ENCODE measurements at places on chromosomes 11 and 22.

GRCh38 chr11:73963861-73964260 is 13.0 kb downstream of the DNAJB13 start:
- DNase-seq = no peak

GRCh38 chr11:8192896-8193209 is 24.0 kb upstream of the RIC3 start:
- DNase-seq = no peak

DNA sequence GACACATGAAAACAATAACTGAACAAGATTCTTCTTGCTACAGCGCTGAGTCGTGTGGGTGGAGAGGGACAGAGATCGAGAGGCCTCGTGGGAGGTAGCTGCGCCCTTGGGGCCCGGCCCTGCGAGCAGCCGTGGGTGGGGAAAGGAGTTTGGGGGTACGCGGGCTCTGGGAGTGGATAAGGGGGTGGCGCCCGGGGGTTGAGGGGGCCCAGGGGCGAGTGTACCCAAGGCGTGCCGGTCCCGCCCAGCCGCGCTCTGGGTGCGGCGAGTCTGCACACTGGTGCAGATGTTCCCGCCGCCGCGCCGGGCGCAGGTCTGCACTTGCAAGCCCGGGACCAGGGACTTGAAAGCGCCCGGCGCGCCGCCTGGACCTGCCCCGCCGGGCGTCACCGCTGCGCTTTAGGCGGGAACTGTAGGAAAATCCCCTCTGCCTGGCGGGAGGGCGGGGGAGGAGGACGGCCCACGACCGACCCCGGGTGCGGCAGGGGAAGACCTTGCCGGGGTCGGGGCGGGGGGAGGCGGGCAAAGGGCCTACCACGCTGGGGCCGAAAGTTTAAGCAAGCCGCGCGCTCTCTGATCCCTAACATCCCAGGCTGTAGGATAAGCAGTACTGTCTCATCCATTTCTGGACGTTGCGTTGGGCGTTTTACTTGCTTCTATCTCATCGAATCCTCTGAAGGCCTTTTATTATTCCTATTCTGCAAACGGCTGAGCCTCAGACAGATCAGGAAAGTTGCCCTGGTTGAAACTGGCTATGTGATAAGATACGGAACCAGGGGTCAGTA is 1.4 kb upstream of the KREMEN1 start:
- DNase-seq = no peak

DNA sequence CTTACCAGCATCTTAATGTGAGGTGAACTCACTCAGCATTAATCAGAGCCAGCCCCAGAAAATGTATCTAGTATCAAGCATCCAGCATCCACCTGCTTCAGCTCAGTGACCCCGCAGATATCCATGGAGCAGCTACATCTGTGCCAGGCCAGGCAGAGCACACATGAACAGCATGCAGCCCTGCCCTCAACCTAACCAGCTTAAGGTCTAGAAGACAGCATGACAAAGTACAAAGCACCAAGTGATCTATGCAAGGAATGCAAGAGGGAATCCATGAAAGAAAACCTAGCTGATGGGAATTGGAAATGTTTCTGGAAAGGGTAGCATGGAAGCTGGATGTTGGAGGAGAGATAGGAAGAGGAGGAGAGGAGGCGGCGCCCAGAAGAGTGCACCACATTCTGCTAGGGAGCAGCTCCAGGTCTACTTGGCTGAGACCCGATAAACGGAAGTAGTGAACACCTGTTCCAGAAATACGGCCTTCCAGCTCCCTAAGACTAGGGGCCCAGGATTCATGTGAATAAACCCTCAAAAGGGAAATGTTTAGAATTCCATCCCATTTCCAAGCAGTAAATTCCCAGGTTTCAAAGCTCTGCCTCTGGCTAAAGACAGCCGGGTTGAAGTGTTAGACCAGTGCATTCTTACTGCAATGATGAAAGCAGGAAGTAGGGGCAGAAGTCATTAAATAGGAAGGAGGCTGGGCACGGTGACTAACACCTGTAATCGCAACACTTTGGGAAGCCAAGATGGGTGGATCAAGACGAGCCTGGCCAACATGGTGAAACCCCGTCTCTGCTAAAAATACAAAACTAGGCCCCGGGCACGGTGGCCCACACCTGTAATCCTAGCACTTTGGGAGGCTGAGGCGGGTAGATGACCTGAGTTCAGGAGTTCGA is 23.5 kb upstream of the L3MBTL2 start:
- DNase-seq = no peak

DNA sequence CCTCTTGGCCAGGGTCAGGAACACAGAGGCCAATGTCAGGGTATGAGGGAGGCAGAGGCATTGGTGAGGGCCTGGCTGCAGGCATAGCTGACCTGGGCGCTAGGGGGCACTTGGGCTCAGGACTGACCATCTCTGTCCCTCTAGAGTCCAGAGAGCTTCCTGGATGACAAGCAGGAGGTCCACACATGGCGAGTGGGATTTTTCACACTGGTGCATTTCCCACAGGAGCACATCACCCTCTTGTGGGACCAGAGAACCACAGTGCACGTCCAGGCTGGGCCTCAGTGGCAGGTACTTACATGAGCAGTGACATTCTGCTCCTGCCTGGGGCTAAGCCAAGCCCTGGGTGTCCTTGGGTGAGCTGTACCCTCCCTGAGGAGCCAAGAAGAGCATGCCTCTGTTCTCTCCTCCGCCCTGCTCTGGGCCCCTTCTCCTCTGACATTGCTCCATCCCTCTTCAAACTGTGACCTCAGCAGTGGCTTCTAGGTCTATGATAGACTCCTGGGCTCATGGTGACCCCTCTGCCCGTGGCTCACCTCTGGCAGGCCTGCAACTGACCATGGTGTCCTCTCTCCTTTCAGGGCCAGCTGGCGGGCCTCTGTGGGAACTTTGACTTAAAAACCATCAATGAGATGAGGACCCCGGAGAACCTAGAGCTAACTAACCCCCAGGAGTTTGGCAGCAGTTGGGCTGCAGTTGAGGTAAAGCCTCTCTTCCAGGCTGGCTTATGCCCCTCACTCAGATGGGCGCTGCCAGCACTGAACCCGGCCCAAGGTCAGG is 46.6 kb downstream of the OTOG start:
- DNase-seq = no peak

DNA sequence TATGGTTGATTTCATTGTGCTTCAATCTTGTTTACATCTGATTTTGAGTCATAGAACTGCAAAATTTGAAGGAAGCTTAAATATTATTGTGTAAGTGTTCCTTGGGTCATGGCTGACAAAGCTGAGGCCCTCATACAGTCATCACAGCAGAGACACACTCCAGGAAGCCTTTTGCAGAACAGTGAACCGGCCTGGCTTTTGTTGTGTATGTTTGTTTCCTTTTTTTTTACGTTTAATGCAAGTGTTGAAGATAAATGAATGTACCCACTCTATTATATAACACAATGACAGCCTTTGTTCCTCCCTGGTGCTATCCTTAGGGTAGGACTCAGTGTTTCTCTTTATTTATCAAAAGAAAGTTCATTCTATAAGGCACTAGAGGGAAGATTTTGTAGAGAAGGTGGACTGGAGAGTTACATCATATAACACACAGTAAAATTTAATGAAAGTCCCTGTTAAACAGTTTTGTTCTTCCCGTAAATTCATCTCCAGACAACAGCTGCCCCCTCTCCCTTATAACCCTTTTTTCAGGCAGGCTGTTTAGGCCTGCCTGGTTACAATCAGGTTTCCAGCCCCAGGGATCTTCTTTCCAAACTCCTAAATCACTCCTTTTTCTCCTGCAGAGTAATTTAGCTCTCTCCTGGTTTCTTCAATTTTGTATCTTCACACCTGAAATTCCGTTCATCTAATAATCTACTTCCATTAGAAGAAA is 34.3 kb upstream of the CSTF3 start:
- DNase-seq = no peak

- no peak for DNase-seq
Observed at GRCh38 chr11:107818491-107818890, 40.1 kb downstream of the SLC35F2 start.

DNA sequence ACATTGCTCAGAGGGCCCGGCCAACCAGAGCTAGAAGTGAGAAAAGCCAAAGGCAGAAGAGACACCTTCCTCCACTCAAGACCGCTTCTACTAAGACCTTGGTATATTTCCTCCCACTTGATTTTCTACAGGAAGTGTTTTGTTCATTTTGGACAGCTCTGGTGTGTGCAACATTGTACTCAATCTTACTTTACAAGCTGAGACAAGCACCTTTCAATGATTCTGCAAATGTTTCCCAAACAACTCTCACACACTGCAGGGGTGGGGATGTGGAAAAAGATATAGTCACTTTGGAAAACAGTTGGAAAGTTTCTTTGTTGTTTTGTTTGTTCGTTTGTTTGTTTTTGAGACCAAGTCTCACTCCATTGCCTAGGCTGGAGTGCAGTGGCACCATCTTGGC is 15.7 kb downstream of the MYO18B start:
- DNase-seq = no peak

DNA sequence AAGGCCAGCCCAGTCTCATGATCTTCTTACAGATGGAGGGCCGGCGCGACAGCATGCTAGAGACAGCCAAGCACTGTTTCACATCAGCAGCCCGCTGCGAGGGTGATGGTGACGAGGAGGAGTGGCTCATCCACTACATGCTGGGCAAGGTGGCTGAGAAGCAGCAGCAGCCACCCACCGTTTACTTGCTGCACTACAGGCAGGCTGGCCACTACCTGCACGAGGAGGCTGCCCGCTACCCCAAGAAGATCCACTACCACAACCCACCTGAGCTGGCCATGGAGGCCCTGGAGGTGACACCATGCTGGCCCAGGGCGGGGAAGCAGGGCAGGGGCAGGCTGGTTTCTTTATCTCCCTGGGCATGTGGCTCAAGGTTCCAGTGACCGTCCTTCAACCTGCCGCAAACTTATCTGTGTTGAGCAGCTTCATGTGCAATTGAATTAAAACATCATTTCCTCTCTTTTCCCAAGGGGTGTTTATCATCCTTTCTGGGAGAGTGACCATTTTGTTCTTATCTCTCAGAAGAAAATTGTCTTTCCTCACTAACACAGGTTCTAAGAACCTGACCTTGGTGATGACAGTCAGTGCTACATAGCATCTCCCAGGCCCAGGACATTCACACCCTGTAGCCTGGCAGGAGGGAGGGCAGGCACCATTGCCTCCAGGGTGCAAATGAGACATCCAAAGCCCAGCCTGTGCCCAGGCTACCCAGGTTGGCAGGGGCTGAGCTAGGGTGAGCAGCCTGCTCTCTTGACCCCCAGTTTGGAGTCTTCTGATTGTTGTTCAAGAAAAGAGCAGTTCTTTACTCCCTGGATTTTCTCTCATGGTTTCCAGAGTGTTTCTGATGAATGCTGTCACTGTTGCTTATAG is 80.7 kb downstream of the CABIN1 start:
- no peak for DNase-seq

GRCh38 chr22:22721681-22722354 is 77.4 kb downstream of the GGTLC2 start:
- no peak for DNase-seq

DNA sequence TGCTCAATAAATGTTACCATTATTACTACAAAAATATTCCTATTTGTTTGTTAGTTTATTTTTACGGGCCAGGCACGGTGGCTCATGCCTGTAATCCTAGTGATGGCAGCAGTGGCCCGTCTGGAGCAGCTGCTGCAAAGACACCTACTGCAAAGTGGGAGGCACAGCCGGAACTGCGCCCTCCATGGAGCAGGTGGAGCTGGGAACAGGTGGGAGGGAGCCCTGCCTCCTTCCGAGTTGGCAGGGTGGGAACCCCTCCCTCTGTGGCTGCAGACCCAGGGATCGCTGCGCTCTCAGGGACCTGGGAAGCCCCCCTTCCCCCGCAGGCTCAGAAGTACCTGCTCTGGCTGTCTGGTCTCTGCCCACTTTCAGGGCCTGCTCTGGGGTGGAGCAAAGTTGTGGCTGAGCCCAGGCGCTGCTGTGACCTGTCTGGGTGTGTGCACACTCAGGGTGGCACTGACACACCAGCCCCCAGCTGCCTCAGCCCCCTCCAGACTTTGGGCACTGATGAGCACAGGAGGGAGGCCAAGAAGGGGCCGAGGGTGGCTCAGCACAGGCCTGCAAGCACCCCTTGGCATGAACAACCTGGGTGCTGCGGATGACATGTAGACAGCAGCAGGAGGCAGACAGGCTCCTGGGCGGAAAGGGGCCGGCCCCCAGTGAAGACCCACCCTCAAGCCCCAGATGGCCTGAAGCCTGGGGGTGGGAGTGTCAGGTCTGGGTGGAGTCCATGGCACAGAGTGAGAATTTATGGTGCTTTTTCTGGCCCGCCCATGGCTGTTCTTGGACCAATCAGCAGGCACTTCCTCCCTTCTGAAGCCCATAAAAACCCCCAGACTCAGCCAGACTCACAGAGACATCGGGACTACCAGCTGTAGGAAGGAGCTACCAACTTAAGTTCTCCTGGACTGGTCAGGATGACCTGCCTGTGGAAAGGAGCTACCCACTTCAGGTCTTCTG is 103.7 kb upstream of the CLMP start:
- no peak for DNase-seq

- DNase-seq = no peak
Observed at GRCh38 chr11:68127714-68128681, 6.8 kb upstream of the CHKA start.

DNA sequence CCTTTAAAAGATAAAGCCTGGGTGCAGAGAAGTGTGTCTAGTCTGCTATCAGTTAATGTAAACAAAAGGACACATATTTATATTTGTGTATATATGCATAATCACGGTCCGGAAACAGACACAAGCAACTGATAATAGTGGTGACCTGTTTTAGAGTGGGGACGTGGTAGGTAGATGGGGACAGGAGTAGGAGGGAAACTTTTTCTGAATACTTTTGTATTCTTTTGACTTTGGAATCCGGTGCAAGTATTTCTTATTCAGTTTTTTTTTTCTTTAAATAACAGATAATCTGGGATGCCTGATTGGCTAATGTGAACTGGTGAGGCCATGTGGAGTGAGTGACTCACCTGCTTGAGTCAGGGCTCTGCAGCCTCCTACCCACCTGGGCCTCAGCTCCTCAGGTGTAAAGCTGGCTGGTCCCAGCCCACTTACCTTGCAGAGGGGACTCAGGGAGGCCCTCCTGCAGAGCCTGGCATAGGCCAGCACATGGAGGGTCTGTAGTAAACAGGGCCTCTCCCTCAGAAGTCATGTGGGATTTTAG is 15.3 kb downstream of the MICAL2 start:
- no peak for DNase-seq

DNA sequence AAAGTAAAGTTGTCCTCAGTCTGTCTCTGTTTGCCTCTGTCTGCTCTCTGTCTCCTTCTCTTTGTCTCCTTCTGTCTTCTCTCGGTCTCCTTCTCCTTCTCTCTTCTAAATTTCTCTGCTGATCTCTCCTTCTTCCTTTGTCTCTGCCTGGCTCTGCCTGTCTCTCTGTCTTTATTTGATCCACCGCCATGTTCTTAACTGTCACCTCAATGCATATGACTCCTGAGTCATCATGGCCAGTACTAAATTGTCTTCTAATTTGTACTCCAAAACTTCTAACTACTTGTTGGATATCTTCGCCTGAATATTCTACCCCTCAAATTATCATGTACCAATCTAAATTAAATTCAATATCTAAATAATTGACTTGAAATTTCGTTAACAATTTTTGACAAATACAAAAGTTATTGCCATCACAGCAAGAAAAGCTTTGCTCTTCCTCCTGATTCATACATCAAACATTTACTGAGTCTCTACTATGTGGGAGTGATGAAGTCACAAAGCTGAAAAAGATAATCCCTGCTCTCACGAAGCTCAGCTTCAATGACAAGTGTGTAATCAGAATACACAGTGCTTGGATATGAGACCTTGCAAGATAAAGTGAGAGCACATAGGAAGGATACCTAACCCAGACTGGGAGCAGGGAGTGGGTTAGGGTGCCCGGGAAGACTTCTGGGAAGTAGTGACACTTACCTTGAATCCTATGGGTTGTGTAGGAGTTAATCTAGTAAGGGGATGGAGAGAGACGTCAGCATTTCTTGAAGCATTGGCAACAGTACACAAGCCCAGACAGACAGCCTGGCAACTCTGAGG is 193.0 kb downstream of the MAML2 start:
- DNase-seq = no peak

Data from T-helper 1 cell (primary cell).